ENCODE measurements at places on chromosomes 3 and 15.

GRCh38 chr15:92157666-92158298 is 235.9 kb upstream of the ST8SIA2 start:
- DNase-seq, result no peak

GRCh38 chr3:127762077-127762786 is 60.1 kb downstream of the MGLL start:
- DNase-seq, result no peak

DNA sequence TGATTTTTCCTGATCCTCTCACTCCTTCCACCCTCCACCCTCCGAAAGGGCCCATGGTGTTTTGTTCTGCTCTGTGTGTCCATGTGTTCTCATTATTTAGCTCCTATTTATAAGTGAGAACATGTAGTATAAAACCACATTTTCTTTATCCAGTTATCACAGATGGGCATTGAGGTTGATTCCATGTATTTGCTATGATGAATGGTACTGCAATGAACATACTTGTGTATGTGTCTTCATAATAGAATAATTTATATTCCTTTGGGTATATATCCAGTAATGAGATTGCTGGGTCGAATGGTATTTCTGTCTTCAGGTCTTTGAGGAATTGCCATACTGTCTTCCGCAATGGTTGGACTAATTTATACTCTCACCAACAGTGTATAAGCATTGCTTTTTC is 126.0 kb downstream of the IMPG2 start:
- DNase-seq, result no peak

DNA sequence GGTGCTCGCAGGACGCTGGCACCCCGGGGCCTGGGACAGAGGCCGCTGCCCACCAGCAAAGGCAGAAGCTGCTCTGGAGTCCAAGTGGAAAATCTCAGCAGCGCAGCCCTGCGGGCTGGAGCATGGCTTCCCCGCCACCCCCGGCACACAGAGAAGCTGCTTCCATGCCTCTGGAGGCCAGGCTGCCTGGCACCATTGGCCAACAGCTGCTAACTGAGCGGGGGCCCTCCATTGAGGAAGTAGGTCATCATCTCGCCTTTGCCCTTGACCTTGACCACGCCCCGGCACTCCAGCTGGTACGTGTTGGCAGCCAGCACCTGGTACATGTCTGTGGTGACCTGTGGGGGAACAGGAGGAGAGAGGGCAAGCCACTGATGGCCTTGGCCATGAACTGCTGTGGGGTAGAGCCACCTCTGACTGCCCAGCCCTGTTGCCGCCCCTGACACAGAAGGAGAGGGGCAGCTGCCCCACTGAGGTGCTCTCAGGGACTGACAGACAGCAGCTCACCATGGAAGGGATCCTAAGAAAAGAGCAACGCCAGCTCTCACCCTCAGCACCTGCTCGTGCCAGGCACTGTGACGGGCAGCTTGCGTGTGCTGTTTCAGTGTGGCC is 82.8 kb downstream of the SEC22A start:
- DNase-seq, result no peak

DNA sequence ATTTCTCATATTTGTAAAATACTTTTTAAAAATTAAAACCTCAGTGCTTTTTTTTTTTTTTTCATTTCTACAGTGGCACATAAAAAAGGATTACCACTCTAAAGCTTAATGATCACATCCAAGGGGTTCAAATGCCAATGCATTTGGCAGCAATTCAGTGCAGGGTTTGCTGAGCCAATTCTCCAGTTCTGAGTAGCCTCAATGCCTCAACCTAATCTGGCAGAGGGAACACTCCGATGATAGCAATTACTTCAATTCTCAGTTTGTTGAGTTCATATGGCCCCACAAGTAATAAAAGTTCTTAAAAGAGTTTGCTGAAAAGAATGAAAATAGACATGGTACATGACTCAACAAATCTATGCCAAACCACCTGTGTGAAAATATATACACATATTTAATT is 79.3 kb upstream of the RBMS3 start:
- DNase-seq, result no peak

Measured in CD4-positive, alpha-beta T cell treated with Interleukin-17A for 4 hours (primary cell).